ENCODE measurements at places on chromosomes 12 and 14.

DNA sequence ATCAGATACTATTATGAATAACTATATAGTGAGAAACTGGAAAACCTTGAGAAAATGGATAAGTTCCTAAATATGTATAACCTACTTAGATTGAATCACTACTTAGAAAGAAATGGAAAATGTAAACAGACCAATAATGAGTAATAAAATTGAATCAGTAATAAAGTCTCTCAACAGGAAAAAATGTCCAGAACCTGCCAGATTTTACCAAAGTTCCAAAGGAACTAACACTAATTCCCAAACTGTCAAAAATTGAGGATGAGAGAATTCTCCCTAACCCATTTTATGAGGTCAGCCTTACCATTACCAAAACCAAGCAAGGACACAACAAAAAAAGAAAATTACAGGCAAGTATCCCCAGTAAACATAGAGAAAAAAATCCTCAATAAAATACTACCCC lies 272.0 kb downstream of the RPAP3 start:
- DNase-seq: no peak

DNA sequence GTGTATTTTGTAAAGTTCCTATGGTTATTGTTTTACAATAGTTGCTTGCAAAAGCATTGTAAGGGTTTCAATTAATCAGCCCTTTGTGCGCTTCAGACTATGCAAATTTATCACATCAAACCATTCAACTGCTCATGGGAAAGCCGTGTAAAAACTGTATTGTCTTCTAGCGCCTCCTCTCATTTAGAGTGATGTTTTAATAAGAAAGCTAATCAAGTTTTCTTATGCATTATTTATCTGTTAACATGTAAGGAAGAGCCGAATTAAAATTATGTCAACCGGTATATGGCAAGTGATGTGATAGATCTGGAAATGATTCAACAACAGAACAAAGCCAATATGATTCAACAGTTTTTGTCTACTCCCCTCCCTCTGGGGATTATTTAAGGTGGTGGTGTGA lies 92.5 kb upstream of the RFX4 start:
- DNase-seq: no peak

DNA sequence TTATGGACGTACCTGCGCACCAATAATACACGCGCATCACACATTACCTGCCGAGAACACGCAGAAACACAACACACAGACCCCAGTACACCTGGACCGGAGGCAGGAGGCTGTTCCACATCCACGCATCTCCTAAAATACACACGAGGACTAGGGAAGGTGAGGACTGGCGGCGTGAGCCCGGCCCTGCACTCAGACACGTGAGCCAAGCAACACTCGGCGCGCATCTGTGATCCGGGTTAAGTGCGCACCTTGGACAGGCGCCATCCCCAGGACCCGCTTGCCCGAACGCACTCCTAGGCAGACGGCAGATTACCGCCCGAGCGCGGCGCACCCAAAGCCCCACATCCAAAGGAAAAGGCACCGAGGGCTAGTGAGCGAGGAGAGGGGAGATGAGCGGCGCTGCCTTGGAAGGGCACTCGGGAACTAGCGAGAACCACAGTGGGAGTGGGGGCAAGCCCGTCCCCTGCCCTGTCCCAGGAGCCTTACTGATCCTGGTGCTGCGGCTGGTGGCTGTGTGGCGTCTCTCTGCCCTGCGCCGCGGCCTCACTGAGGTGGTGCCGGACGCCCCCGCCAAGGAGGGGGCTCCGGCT lies 417 bp downstream of the GLS2 start:
- DNase-seq: peak; percentile 23

DNA sequence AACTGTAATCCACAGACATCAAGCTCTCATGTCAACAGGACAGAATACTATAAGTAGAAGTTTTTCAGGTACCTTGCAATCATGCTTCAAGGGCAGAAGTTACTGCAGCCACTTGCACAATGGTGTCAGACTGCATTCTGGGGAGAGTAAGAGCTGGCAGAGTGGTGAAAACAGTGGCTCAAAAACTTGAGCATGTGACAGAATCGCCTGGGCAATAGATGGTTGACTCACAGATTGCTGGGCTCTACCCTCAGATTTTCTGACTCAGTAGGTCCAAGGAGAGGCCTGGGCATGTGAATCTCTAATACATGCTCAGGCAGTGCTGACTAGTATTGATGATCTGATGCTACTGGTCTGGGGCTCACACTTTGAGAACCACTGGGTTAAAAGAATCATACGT lies 187.8 kb downstream of the TBX5 start:
- no peak for DNase-seq

DNA sequence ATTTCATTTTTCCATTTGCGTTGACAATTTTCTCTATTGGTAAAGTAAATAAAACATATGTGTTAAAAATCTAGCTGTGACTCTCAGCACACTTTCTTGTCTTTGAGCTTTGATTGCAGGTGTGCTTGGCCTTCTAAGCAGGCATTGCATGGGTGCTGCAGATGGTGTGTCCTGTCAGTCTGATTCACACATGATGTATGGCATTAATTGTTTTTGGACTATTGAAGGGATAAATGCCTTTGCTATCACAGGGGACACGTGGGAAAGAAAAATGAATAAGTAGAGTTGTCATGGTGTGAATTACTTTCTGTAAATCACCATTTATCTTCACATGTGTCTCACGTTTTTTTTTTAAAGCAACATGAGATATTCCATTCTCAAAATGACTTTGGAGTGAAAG lies 211.3 kb upstream of the NAV3 start:
- DNase-seq: no peak

- DNase-seq: no peak
These were observed 71.3 kb upstream of the HECTD1 start for GRCh38 chr14:31278883-31279282.

- no peak for DNase-seq
These were observed 34.7 kb downstream of the FBXL14 start for GRCh38 chr12:1559676-1560091.

GRCh38 chr12:47750229-47750798 lies 8.4 kb downstream of the RAPGEF3 start:
- DNase-seq: no peak

- DNase-seq: no peak
These were observed 172.7 kb downstream of the FUT8 start for GRCh38 chr14:65585216-65585615.

DNA sequence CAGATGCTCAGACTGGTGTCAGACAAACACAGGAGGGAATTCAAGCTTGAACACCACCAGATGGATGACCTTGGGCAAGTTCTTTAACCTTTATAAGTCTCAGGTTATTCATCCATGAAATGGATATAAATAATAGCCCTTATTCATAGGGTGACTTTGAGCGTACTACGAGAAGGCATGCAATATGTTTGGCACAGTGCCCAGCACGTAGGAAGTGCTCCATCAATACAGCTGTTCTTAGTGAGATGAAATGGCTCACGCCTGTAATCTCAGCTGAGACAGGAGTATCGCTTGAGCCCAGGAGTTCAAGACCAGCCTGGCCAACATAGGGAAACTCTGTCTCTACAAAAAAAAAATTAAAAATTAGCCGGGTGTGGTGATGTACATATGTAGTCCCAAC lies 84.8 kb upstream of the FICD start:
- no peak for DNase-seq

- DNase-seq: no peak
These were observed 303.7 kb upstream of the DIO3 start for GRCh38 chr14:101257551-101257950.

- DNase-seq: no peak
These were observed 118.8 kb upstream of the PARP11 start for GRCh38 chr12:3991798-3992580.

- no peak for DNase-seq
These were observed 4.4 kb downstream of the MSRB3 start for GRCh38 chr12:65282840-65283239.

- DNase-seq: no peak
These were observed 1.7 kb downstream of the SLC2A3 start for GRCh38 chr12:7934091-7934888.

- no peak for DNase-seq
These were observed 41.4 kb downstream of the PTPRQ start for GRCh38 chr12:80485222-80485987.

GRCh38 chr14:99024926-99025325 lies 247.1 kb downstream of the BCL11B start:
- DNase-seq: no peak

- DNase-seq: no peak
These were observed 208.1 kb downstream of the CPNE8 start for GRCh38 chr12:38697289-38697688.

DNA sequence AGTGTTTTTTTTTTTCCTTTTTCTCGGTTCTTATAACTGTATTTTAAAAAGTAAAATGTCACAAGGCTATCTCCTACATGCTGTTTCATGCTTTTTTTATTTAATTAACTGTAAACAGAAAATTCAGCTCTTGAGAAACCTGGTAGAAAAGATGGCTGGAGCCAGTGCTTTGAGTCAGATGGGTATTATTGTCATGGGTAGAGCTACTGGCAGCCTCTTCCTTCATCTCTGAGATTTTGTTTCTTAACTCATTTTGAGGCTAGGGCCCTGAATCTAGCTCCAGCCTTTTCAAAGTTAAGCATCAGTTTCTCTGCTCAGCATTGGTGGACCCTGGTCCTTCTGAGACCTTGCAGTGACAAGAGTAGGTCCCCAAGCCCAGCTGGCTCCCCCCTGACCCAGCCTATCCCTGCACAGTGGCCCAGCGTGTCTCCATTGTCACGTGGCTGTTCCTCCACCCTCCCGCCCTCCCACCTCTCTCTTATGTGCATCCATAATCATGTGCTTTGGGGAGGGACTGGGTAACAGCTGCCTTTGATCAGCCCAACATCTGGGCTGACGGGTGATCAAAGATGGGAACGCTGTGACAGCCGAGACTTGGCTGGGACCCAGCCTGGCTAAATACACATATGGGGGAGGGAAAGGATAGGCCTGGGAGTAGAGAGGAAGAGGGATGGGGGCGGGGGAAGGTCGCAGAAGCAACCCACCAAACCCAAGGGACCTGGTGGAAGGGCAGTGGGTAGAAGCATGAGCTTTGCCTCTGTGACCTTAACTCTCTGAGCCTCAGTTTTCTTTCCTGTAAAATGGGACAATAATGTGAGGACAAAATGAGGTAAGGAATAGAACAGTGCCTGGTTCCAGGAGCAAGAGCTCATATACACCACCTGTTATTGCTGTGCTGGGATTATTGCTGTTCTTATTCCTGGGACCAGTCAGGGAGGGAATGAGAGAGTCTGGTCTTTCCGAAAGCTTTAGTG lies 24.4 kb upstream of the RBM19 start:
- DNase-seq: no peak

DNA sequence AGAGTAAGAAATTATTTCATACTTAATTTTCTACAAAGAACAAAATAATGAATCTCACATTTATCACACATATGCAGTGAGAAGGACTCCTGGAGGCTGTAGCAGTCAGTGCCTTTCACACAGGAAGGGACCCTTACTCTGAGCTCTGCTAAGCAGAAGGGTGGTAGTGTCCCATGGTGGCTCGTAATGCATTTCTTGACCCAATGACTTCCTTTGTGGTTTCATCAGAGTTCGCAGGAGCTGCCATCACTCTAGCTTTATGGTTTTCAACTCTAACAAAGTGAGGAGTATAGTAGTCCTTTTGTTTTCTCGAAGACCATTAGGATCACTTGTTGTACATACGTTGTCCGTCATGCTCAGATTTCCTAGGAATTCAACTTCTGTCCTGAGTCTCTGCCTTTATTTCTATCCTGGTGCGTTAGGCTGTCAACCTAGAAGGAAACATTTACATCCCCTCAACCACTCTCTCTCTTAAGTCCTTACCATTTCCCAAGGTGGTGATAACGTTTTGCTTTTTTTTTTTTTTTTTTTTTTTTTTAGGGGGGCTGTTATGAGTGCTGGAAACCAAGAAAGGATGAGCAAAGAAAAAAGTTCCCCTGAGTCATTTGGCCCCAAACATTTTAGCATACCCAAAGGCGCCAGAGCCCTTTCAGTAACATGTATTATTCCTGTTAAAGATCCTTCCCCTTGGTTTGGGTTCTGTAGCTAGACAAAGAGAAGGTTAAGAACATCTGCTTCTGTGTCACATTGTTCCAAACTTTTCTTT lies 37.2 kb downstream of the GABARAPL1 start:
- DNase-seq: no peak

- DNase-seq: no peak
These were observed 13.2 kb upstream of the COL2A1 start for GRCh38 chr12:48017496-48017895.

- no peak for DNase-seq
These were observed 123.4 kb downstream of the ADCK1 start for GRCh38 chr14:77923131-77923936.

DNA sequence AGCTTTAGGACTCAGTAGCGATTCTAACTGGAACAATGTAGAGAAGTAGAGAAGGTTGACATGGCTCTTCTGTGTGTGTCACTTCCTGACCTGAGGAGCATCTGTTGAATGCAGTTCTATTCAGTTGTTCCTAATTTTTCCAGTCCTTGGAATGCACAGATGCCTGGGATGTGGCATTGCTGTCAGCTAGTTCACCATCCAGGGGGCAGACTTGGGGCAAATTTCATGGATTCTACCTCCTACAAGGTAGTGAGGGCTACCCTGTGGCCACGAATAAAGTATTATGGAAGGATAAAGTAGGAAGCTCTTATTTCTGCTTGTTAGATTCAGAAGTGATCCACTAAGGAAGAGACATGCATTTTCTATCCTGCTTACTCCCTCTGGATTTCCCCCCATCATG lies 74.4 kb upstream of the GPATCH2L start:
- no peak for DNase-seq

GRCh38 chr12:122473543-122474323 lies 27.0 kb downstream of the ZCCHC8 start:
- DNase-seq: no peak

DNA sequence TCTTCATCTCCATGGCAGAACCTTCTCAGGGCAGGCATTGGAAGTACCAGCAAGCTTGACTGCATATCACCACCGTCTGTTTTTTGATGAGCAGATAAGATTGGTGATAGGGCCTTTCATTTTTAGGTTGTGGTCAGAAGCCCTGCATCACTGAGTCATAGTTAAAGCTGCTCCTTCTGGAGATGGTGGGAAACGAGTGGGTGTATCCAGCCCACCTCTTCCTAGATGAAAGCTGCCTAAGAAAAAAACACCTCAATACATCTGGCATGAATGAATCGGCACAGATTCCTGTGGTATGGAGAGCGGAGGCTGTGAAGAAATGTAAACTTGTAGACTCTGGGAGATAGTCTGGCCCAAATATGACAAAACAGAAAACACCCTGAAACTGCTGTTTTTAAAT lies 248.7 kb upstream of the EGLN3 start:
- DNase-seq: no peak

DNA sequence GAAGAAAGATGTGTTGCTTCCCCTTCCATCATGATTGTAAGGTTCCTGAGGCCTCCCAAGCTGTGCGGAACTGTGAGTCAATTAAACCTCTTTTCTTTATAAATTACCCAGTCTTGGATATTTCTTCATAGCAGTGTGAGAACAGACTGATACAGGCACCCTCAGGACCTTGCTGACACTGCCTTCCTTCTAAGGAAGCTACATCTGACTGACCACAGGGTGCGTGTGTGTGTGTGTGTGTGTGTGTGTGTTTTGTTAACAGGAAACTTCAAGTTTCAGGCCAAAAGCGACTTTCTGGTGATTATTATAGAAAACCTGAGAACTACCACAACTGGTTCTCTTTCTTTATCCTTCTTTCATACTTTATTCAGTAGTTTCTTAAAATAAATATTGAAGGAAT lies 149.0 kb downstream of the CAPZA3 start:
- no peak for DNase-seq

- DNase-seq: no peak
These were observed 8.6 kb upstream of the FRMD6 start for GRCh38 chr14:51643140-51643539.
